ENCODE measurements at places on chromosomes 6 and 20.

DNA sequence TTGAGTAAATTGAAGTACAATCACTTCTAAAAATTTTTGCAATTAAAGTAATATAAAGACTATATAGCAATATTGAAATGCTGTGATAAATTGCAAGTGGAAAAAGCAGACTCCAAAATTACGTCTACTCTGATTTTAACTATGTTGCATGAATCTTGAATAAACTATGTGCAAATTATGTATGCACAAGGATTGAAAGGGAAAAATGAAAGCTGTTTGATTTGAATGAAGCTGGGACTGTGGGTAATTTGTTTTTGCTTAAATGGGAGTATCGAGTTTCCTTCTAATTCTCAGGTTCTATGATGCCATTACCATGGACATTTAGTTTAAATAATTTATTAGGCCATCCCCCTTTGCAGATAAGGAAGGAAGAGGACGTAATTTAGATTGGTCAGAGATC is 198.7 kb upstream of the MYLIP start:
- no peak for DNase-seq

- peak; percentile 68 for DNase-seq
These were observed 6.6 kb downstream of the TRIM15 start for GRCh38 chr6:30169658-30170614.

- DNase-seq, result no peak
These were observed 2.1 kb upstream of the VSX1 start for GRCh38 chr20:25083773-25084625.

GRCh38 chr6:64050590-64050989 is 415.0 kb downstream of the PHF3 start:
- DNase-seq, result no peak
